ENCODE measurements at places on chromosomes 12 and 14.
A peak's percentile ranks its signal among the peaks of the same experiment; 100 is the strongest.

GRCh38 chr12:24903329-24904088 lies 45.4 kb downstream of the BCAT1 start:
- DNase-seq, result no peak

GRCh38 chr12:113461666-113462065 lies 10.0 kb downstream of the LHX5 start:
- no peak for DNase-seq

GRCh38 chr14:88098163-88098562 lies 93.2 kb downstream of the GPR65 start:
- DNase-seq, result no peak

DNA sequence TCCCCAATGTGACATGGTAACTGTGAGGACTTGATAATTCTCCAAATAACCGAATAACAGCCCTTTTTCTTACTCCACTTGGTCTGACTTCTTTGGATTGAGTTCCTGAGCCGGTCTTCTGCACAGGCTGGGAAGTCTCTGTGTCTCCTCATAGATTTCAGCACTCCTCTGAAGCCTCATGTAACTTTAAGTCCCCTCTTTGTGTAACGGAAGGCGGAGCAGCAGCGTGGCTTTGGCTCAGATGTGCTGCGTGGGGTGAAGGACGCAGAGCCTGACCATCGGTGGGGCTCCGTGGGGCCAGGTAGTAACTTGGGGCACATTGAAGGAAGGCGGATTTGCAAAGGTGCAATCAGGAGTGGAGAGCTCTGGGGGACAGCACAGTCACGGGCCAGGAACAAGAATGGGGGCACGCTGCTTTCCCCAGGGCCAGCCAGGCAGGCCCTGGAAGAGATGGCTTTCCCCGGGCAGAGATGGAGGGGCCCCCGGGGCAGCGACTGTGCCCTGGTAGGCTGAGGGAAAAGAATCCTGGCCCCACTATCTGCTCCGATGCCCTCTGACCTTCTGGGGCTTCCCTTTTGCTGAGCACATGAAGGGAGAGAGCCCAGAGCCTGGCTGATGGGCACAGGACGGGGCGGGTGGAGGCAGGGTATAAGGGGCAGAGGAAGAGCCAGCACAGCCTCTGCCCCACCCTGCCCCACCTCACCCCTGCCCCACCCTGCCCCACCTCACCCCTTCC lies 56.9 kb downstream of the ADGRD1 start:
- no peak for DNase-seq

GRCh38 chr12:52659951-52660350 lies 7.9 kb upstream of the KRT2 start:
- DNase-seq, result no peak

DNA sequence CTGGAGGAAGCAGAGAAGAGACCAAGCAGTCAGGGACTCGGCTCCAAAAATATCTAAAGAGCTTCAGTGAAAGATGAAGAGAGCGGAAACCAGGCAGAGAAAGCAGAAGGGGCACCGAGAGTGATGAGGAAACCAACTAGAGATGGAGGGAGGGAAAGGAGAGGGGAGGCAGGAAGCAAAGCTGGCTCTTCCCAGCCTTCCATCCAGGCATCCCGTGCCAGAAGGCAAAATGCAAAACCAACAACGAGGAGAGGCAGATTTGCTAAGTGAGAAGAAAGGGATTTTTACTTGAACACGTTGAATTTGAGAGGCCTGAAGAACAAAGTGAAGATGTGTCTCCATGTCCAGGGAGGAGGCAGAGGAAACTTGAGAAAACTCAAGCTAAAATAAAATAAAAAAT lies 90.1 kb downstream of the NUAK1 start:
- no peak for DNase-seq

GRCh38 chr12:30191696-30192455 lies 408.1 kb upstream of the TMTC1 start:
- no peak for DNase-seq

- DNase-seq, result no peak
Measured at GRCh38 chr14:64706593-64707193, 2.5 kb downstream of the PLEKHG3 start.

GRCh38 chr12:42402821-42403411 lies 76.9 kb downstream of the PPHLN1 start:
- DNase-seq, result no peak

DNA sequence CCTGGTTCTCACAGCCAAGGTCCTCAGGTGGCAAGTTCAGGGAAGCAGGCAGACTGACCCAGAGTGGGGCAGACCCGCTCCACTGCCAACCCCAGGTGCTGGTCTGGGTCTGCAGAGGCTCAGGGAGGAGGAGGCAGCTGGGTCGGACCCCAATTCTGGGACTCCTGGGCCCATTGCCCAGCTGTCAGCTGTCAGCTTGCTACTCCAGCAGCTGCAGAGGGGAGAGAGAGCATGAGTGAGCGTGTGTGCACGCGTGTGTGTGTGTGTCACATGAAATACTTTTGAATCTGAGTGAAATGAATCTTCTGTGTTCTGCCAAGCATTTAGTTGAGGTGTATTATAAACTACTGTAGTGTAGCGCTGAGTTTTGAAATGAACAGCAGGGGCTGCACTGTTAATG lies 30.8 kb downstream of the XRCC3 start:
- DNase-seq, result no peak

GRCh38 chr12:108122644-108123043 lies 6.4 kb upstream of the WSCD2 start:
- DNase-seq, result no peak

GRCh38 chr12:25550186-25550585 lies 2.9 kb downstream of the LMNTD1 start:
- DNase-seq, result peak; percentile 44

DNA sequence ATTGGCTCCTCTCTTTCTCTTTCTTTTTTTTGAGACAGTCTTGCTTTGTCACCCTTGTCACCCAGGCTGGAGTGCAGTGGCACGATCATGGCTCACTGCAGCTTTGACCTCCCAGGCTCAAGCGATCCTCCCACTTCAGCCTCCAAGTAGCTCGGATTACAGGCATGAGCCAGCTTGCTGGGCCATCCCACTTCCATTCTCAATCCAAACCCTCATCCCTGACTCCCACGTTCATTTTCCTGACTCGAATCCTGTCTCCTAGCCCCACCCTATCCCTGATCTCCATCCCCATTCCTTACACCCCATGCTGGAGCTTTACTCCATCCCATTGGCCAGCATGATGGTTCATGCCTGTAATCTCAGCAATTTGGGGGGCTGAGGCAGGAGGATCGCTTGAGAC lies 7.8 kb downstream of the SPRYD4 start:
- no peak for DNase-seq

DNA sequence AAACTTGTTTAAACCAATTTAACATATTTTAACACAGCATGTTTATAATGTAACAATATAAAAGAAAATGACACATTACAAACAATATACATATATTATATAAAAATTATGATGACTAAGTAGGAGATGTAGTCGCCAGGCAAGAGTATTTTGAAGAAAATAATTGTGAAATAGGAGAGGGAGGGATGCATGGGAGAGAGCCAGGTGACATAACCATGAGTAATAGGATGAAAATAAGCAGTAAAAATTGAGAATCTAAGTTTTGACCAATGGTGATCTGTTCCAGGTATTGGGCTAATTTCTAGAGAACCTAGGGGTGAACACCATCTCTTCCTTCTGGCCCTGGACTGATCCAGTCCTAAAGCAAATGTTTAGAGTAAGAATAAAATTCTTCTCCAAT lies 315.2 kb upstream of the G2E3 start:
- DNase-seq, result peak; percentile 36

- no peak for DNase-seq
Measured at GRCh38 chr14:57464008-57464730, 29.5 kb downstream of the CCDC198 start.

DNA sequence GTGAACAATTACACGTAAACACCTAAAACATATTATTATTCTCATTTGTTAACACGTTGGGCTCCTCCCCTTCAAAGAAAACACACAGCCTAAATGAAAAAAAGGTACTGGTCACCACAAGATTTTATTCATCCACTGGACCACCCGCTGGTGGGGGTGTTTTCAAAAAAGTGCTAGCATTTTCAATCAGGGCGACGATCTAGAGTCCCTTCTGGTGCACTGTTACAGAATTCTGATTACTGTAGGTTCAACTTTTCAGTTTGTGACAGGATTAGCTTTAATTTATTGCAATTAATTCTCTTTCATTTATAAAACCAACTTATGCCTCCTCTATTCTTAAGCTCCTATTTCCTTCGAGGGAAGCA lies 443 bp downstream of the MAGOHB start:
- DNase-seq, result no peak

DNA sequence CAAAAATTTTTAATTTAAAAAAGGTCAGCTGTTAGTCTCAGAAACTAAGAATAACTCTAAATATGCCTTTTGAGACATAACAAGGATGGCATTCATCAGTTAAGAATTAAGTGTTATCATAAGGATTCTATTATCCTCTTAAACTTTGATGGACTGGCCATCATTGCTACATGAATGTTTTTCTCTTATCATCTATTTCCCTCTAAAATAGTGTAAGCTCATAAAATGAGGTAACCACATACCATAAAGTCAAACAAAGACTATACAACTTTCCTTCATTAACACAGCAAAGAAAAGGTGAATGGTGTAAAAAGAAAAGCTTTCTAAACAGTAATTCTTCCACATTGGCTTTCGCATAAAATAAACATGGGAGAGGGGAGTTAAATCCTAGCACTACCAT lies 41.1 kb downstream of the TMTC1 start:
- DNase-seq, result no peak

DNA sequence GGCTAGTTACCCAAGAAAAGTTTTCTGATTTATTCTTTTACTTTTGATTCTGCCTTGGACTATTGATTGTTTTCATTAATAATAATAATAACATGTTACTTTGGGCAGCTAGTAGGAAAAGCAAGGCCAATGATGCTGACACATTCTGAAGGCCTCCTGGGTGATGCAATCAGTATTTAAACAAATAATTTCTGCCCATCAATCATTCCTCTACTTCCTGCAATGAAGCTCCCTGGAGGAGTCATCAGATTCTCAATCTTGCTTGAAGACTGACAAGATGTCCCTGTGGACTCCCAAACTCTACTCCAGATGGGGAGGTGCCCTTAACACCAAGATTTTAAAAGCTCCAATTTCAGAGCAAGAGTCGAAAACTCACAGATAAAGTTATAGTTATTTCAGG lies at the start of gene SPX:
Gene SPX, plus strand, starts transcription at position 244 of the 400 bp plus-strand sequence. CDS start 177 bp downstream, outside the sequence.
- DNase-seq, result no peak

DNA sequence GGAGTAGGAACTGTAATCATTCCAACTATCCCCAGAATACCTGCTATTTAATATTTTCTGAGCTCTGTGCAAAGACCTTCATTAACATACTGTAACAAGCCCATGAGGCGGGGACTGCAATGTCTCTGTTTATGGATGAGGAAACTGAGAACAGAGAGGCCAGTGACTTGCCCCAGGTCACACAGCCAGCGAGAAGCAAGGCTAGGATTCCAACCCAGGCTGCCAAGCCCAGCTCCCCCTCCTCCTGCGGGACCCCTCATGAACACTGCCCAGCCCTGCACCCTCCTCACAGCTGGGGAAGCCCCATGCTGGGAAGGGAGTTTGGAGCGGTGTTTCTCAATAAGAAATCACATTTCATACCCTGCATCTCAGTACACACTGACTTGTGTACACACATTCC lies 10.9 kb downstream of the HVCN1 start:
- no peak for DNase-seq

DNA sequence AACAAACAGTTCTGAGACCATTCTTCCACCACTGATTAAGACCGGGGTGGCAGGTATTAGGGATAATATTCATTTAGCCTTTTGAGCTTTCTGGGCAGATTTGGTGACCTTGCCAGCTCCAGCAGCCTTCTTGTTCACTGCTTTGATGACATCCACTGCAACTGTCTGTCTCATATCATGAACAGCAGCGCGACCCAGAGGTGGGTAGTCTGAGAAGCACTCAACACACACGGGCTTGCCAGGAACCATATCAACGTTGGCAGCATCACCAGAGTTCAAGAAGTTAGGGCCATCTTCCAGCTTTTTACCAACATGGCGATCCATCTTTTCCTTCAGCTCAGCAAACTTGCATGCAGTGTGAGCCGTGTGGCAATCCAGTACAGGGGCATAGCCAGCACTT lies 16.9 kb downstream of the AEBP2 start:
- no peak for DNase-seq

DNA sequence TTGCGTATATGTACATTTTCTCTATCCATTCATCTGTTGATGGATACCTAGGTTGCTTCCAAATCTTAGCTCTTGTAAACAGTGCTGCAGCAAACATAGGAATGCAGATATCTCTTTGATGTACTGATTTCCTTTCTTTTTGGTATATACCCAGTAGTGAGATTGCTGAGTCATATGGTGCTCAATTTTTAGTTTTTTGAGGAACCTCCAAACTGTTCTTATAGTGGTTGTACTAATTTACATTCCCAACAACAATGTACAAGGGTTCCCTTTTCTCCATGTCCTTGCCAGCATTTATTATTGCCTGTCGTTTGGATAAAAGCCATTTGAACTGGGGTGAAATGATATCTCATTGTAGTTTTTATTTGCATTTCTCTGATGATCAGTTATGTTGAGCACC lies 44.3 kb downstream of the PELI2 start:
- no peak for DNase-seq

DNA sequence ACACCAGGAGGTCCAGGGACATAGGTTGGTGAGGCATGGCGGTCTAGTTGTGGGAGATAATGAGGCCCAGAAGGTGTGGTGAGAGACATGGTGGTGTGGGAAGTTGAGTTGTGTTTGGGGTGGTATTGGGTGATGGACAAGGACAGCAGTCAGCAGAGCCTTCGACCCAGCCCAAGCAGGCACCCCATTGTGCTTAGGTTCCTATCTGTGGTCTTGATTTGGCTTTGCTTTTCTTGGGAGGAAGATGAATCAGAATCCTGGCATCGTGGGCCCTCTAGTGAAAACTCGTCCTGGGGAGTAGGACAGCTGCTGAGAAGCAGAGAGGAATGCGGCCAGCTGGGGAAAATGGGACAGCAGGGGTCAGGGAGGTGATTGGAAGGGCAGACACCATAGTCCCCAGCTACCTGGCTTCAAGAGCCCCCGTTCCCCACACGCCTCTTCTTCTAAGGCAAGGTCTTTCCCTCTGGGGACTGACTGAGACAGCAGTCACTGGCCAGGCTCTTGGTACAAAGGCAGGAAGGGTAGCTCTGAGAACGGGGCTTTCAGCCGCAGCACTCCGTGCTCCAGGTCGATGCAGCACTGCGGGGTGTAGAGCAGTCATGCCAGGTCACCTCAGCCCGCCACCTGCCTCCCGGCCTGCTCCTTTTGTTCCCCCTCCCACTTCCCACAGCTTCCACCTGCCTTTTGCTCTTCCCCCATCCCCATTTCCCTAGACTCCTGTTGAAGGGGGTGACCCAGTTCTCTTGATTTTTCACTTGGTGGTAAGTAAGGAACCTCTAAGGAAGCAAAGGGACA lies 7.9 kb downstream of the NRIP2 start:
- no peak for DNase-seq

DNA sequence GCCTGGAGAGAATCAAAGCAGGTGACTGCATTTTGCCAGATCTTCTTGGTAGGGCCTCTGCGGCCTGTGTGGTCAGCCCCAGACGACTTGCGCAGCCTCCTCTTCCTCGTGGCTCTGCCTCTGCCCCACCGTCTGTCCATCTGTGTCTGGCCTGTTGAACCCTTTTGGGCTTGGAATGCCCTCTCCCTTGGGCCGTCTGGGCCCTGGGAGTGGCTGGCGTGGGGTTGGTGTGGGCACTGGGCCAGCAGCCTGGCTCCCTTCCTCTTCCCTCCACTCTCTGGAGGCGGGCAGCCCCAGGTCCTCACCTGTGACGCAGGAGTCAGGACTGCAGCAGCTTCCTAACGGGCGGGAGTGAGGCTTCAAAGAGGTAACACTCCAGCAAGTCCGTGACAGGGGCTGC lies 9.7 kb upstream of the CCDC197 start:
- DNase-seq, result no peak

- DNase-seq, result no peak
Measured at GRCh38 chr14:95146079-95146771, 11.1 kb downstream of the DICER1 start.

GRCh38 chr12:130916241-130916911 lies 37.3 kb upstream of the ADGRD1 start:
- DNase-seq, result no peak

Measured in BJ (cell line).